T-helper 2 cell (primary cell): ENCODE measurements at places on chromosomes 1 and 21.

DNA sequence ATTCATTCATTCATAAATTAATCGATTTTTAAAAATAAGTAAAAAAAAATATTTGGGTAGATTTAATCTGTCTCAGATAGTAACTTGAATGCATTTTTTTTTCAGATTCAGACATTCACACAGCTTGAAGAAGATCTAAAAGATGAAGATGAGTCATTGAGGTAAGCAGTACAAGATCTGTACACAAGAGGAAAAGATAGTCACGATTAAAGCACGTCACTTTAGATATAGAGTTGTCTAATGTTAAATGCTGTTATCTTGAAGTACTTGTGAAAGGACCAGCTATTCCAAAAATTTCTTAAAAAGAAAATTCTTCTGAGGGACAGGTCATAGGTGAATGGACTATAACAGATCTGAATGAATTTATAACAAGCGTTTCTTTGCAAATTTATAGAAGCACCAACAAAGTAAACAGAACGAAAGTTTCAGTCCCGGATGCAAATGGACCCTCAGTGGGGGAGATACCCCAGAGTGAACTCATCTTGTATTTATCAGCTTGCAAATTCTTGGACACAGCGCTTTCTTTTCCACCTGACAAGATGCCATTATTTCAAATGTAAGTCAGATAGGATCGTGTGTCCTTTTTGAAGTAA, 31.2 kb upstream of the MORC3 start:
- peak; percentile 11 for DNase-seq

- DNase-seq, result no peak
Observed at GRCh38 chr1:10799726-10800125, 3.3 kb upstream of the CASZ1 start.

GRCh38 chr1:232127190-232127589, 500.6 kb downstream of the DISC1 start:
- DNase-seq, result no peak

DNA sequence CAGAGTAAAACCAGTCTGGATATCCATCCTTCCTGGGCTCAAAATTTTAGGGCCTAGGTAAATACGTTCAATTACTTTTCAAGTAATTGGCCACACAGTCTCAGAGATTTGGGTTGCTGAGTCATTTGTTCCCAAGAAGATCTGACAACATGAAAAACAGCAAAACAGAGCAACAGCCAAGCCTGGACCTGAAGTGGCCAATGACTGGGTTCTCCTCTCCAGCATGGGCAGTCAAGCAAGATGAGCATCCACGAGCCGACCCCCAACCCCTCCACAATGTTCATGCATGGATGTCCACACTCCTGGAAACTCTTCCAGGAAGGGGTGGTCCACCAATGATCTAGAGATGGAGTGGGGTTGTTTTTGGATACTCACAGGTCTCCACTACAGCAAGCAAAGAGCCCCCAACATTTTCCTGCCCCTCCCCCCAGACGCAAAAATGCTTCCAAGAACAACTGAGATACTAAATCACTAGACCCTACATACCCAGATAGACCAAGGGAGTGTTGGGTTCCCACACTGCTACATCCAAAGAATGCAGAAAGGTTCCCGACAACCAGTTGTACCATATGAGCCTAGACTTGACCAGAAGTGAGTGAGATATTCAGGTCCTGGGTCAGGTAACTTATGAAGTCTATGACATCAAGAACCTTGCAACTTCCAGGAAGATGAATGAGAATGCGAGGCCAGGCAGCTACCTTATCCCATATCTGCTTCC, 73.0 kb downstream of the CD46 start:
- no peak for DNase-seq
